Activated effector memory CD4-positive, alpha-beta T cell treated with anti-CD3 and anti-CD28 coated beads, Interleukin-2, amount 50 U/mL, for 16 hours (primary cell): ENCODE measurements at places on chromosomes 11 and 22.
A peak's percentile ranks its signal among the peaks of the same experiment; 100 is the strongest.

DNA sequence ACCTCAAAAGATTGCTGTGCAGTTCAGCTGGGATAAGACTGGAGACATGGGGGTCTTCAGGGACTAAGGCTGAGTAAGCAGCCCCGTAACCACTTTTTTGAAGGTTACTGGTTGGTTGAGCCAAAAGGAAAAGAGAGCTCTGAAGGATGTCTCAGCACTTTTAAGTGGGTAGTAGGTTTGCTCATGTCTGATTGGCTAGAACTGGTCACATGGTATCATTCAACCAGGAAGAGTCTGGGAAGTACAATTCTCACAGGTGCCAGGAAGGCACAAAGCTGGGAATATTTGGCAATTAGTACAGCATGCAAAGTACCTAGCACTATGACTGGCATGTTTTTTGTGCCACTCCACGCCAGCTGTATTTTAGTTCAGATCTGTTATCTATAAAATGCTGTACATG lies 58.1 kb downstream of the SNX19 start:
- no peak for DNase-seq

DNA sequence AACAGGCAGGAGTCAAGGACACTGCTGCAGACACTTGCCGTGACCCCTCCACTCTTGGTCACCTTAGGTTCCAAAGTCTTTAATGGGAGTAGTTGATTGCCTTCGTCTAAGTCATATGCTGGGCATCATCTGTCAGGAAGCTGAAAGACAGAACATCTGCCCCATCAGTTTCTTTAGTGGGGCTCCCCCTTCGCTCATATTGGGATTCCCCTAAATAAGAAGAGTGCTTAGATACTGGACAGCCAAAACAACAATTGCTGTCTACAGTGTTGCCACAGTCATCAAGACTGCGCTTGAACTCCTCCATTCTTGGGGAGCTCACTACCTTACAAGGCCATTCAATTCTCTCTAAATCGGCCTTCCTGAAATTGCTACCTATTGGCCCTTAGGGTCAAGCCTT lies 58.5 kb downstream of the UBASH3B start:
- no peak for DNase-seq

- no peak for DNase-seq
Observed at GRCh38 chr11:125146232-125146631, 18.3 kb upstream of the PKNOX2 start.

DNA sequence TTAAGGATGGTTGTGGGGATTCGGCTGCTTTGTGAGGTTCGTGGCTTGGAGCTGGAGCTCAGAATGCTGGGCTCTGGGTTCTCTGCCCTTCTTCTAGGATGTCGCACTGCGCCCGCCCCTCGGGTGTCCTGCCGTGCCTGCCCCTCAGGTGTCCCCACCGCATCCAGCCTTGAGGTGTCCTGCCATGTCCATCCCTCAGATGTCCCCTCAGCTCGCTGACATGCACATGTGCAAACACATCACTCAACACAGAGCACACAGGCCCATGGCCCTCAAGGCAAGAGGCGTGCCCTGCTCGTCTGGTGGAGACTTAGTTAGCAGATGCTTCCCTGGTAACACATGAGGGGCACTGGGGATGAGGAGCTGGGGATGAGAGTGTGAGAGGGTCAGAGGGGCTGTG lies 359.3 kb downstream of the TBC1D22A start:
- DNase-seq, result peak; percentile 51

DNA sequence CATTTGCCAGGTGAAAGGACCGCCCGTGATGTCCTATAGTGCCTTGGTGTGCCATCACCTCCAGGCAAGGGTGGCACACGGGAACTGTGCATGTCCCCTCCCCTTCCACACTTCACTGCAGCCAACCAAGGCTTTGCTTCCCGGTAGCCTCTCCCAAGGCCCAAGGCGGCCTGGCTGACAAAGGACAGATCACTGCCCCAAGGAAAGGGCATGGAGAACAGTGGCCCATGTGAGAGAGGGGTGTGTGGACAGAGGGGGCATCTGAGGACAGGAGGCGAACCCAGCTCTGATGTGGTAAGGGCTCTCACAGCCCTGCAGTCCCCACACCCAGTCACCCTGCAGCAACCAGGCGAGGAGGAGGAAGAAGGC lies 50.4 kb downstream of the RPUSD4 start:
- DNase-seq, result no peak

- DNase-seq, result no peak
Observed at GRCh38 chr22:31176923-31177322, 16.9 kb downstream of the RNF185 start.

GRCh38 chr22:46754110-46754799 lies 8.2 kb upstream of the TBC1D22A start:
- peak; percentile 79 for DNase-seq

DNA sequence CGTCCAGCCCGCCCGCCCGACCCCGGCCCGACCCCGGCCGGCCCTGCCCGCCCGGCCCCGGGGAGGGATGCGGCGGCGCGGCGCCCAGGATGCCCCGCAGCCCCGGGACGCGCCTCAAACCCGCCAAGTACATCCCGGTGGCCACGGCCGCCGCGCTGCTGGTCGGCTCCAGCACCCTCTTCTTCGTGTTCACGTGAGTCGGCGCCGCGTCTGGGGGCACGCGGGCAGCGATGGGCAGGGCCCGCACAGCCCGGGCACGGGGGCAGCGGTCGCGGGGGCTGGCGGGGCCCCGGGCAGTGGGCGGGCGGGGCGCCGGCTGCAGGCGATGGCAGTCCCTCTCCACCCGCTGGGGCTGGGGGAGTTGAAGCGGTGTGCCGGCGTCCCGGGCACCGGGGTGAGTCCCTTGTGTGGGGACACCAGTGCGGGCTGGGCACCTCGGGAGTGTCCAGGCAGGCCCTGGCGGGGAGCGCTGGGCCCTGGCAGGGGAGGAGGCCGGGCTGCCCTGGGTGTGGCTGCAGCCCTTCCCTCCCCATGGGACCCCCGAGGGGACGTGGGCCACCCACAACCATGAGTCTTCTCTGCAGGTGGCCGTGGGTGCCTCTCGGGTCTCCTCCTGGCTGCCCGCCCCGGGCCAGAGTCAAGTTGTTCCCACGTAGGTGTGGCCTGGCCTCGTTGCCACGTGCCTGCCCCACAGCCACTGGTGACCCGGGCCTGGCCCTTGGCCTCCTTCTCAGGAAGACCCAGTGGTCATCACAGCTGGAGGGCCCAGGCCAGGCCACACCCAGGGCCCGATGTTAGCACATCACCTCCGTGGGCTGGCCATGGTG lies 468 bp downstream of the ZDHHC8 start:
- peak; percentile 73 for DNase-seq

GRCh38 chr22:24540470-24540869 lies 14.5 kb downstream of the GUCD1 start:
- no peak for DNase-seq

DNA sequence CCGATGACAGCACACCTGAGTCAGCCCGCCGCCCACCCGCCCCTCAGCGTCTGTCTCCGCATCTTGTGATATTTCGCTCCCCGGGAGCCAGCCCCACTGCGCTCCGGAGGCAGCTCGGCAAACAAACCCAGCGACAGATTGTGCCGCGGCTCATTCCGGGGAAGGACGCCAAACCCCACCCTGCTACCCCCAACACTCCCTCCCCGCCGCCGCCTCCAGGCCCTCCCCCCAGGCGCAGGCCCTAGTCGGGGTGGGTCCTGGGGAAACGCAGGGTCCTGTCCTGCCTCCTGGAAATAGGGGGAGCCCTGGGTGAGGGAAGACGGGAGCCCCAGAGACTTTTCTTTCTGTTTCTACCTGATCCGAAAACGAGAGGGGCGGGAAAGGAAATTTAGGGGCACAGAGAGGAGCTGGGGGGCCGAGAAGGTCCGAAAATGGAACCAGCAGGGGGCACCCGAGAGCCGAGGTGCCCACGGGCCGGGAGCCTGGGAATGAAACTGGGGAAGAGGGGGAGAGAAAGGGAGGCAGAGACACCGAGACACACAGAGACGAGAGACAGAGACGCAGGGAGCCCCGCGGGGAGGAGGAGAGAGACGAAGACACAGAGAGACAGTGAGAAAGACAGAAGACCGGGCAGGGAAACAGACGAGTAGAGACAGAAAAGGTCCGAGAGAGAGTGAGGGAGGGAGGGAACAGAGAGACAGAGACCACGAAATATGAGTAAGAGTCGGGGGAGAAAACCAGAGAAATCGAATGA lies 1.7 kb upstream of the RTN4RL2 start:
- peak; percentile 85 for DNase-seq

GRCh38 chr22:38462960-38463784 lies 4.7 kb upstream of the KDELR3 start:
- no peak for DNase-seq

- no peak for DNase-seq
Observed at GRCh38 chr11:93733474-93733873, 7.8 kb downstream of the TAF1D start.
